Activated naive CD8-positive, alpha-beta T cell treated with anti-CD3 and anti-CD28 coated beads, Interleukin-2, amount 50 U/mL, for 16 hours (primary cell): ENCODE measurements at places on chromosomes 4 and X.

GRCh38 chr4:170777663-170778062 lies 687.9 kb upstream of the AADAT start:
- DNase-seq = no peak

GRCh38 chr4:95000076-95000648 lies 242.4 kb downstream of the BMPR1B start:
- no peak for DNase-seq

- no peak for DNase-seq
These were observed 30.4 kb upstream of the CLTRN start for GRCh38 chrX:15694941-15695451.

DNA sequence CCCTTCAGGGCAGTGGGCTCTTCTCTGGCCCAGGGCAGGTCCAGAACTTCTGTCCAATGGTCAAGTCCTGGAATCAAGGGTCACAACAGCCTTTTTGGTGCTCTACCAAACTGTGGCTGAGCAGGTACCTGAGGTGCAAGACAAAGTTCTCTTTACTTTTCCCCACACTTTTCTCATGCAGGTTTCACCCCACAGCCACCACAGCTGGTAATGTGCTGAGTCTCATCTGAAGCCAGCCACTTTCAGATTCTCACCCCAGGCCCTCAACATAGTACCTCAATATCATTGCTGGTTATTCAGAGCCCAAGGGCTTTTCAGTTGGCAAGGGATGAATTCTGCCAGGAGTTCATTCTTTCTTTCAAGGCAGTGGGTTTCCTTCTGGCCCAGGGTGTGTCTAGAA lies 426.0 kb downstream of the TECRL start:
- no peak for DNase-seq

DNA sequence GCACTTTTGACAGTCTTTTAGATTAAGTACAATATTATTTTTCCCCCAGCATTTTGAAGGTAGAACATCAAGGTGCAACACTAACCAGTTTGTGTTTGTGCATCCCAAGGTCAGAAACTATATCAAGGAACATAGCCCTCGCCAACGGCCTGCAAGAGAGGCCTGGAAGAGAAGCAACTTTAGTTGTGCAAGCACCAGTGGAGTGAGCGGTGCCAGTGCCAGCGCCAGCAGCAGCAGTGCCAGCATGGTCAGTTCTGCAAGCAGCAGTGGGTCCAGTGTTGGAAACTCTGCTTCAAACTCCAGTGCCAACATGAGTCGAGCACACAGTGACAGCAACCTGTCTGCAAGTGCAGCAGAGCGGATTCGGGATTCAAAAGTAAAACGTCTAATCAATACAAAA lies 21.7 kb downstream of the FAM199X start:
- DNase-seq = no peak

DNA sequence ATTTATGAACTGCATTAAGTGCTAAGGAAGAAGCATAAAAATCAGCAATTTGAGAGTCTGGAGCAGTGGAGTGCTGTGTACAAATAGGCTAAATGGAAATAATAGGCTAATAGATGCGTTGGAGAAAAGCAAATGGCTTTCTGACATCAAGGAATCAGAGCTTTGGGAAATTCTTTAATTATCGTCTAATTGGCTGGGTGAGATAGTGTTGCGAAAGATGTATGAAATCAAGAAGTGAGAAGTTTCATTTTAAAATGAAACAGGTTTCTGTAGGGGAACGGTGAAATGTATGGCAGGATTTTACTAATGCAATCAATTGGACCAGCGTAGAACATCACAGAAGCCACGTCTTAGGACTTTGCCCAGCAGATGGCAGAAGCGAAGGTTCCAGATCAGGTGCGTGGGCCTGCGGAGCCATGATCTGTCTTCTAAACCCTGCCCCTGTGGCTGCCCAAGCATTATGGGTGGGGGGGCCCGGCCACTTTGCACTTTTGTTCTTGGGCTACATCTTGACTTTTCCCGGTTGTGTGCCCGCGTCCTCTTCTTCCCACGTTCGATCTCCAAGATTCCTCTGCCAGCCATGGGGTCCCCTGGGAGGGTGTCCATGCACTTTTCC lies 118.5 kb upstream of the SHISA3 start:
- DNase-seq = no peak

- DNase-seq = no peak
These were observed 122.8 kb downstream of the TBL1X start for GRCh38 chrX:9587642-9588041.

- no peak for DNase-seq
These were observed 655.8 kb downstream of the ZNF674 start for GRCh38 chrX:45889471-45889870.

- no peak for DNase-seq
These were observed 545.6 kb downstream of the TRAM1L1 start for GRCh38 chr4:116539744-116540143.

GRCh38 chr4:107216379-107216778 lies 180.3 kb upstream of the DKK2 start:
- no peak for DNase-seq

DNA sequence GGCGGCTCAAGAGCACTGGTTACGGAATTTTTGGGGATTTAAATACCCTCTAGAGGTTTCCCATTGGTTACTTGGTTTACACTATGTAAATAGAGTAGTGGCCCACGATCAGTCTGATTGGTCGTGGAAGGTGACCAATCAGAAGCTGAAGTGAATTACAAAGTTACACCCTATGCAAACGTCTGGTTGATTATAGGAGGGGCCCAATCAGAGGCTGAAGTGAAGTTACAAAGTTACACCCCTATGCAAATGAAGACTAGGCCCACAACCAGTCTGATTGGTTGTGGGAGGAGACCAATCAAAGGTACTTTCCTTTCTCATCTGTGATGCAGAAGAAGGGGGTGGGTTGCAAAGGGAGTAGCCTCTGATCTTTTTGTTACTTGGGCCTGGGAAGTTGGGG lies 45.1 kb upstream of the HSD17B10 start:
- no peak for DNase-seq
